ENCODE measurements at places on chromosomes 4 and X.

DNA sequence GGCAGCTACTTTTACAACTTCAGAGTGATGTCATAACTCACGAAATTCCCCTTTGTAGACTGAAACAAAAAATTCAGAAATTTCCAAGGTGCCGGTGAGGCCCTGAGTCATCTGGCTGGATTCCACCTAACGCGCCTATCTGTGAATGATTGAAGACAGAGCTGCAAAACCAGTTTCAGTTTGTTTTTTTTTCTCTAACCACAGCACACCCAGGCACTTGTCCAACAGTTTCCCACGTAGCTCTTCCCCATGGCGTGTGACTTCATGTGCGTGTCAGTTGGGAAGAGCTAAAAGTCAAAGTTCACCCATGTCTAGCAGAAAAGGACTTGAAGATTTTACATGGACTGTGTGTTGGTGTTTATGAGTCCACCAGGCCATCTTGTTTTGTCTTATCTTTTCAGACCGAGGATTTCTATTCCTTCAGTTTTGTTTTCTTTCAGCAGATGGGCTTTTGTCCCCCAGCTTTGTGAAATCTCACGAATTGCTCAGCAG is 16.4 kb downstream of the TCEANC start:
- DNase-seq, result peak; percentile 42

GRCh38 chr4:77193511-77194102 is 36.6 kb downstream of the CCNG2 start:
- peak; percentile 81 for DNase-seq

- no peak for DNase-seq
Measured at GRCh38 chr4:124537971-124538370, 174.6 kb downstream of the ANKRD50 start.

- no peak for DNase-seq
Measured at GRCh38 chr4:107896158-107896645, 35.1 kb upstream of the CYP2U1 start.

GRCh38 chr4:149997881-149998421 is 80.3 kb upstream of the DCLK2 start:
- peak; percentile 4 for DNase-seq

- DNase-seq, result peak; percentile 60
Measured at GRCh38 chrX:119488749-119489148, 20.5 kb downstream of the SLC25A5 start.

GRCh38 chr4:155433636-155434360 is 57.0 kb upstream of the MAP9 start:
- DNase-seq, result no peak

- DNase-seq, result no peak
Measured at GRCh38 chr4:103307453-103308247, 109.5 kb upstream of the CENPE start.

DNA sequence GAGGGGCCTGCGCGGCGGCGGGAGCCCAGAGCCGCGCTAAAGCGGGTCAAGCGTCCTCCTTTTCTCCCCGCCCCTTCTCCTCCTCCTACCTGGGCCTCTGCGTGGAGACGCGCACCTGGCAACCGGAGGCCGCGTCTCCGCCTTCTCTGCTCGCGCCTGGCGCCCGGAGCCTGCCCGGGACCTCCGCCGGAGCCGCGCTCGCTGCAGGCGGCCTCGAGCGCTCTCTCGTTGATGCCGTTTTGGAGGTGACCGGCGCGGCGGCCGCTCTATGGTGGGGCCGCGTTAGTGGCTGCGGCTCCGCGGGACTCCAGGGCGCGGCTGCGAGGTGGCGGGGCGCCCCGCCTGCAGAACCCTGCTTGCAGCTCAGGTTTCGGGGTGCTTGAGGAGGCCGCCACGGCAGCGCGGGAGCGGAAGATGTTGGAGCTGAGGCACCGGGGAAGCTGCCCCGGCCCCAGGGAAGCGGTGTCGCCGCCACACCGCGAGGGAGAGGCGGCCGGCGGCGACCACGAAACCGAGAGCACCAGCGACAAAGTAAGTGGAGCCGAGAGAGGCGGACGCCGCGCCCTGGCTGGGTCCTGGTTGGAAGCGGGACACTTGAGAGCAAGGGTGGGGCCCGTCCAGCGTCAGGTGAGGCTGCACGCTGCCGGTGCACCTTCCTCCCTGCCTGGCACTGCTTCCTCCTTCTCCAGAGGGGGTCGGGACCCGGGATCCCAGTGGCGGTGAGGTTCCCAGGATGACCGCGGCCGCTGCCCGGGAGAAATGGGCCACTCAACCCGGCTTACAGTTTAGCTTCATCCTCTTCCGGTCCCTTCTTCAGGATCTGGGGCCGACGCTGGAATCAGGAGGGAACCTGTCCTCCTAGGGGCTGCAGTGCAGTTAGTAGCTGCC is at the start of gene CDS1:
TSS of gene CDS1 (plus strand) at position 140 of the 888 bp plus-strand sequence. CDS start at position 415, 275 bp downstream.
- DNase-seq, result peak; percentile 26

GRCh38 chr4:16938512-16939040 is 40.1 kb upstream of the LDB2 start:
- DNase-seq, result no peak

GRCh38 chr4:41977709-41978108 is 3.8 kb upstream of the DCAF4L1 start:
- no peak for DNase-seq

DNA sequence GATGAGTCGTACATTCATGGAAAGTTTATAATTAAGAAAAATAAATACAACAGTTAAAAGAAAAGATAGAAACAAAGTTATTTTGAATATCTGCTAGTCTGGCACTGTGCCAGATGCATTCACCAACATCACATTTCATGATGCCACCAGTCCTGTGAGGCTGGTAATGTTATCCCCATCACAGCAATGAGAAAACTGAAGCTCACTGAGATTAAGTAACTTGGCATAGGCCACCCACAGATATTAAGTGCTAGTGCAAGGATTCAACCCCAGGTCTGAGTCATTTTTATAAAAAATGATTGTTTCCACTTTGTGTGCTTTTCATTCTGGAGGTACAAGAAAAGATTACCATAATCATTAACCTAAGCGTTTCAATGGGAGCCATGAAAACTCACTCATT is 65.0 kb upstream of the IL15 start:
- no peak for DNase-seq

DNA sequence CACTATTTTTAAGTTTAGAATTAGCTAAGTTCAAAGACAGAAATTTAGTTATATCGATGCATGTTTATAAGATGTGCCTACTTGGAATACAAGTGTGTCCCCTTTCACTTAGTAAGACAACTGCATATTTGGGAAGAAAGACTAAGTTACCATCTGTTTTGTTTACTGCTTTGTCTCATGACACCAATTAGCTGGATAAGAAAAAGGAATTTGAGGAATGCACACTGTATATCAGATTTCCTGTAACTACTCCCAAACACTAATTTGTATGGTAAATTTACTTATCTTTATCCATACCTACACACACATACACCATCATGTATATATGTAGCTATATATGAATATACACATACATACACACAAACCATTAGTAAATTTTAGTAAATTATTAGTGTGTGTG is 1442.8 kb upstream of the IGFBP7 start:
- DNase-seq, result no peak

All from GM13977 (cell line).